ENCODE measurements at places on chromosomes 3 and 15. TPM values are rescaled to one million over a fixed set of nuclear protein-coding genes. Genes with fewer than 3 reads are reported as not detected.

- ATAC-seq = peak; percentile 82
Observed at GRCh38 chr3:51974963-51975851, at the start of gene ABHD14A. TSS of gene ABHD14A (plus strand) at chr3:51975064. CDS start at chr3:51975136, 72 bp downstream.

DNA sequence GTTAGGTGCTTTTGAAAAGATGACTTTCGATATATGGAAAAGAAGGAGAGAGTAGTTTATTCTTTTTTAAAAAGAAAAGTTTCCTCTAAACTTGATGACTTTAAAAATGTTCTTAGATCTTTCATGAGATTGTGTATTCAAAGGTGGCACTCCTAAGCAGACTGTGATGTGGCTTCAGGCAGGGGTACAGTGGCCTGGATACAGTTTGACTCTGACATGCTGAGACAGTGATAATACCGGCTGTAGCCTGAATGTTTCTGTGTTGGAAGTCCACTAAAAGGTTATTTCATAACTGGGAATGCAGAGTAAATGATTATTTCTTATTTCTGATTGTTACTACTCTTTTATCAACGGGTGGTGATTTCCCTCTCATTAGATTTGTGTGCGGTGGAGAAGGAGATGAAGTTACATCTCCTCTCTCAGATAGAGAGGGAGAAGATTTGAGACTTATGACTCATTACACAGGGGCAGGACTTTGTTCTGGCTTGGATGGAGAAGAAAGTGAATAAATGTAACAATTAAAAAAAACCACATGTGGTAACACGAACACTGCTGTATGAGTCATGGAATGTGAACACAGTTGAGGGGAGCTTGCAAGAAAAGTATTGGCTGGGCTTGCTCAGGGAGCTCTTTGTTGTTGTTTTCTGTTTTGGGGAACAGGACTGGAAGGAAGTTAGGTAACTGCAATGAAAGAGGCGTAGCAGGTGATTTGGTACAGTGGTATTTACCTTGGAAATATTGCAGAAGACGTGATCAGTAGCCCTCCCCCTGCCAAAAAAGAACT, 21.6 kb downstream of the SPTSSB start:
- ATAC-seq = peak; percentile 87

DNA sequence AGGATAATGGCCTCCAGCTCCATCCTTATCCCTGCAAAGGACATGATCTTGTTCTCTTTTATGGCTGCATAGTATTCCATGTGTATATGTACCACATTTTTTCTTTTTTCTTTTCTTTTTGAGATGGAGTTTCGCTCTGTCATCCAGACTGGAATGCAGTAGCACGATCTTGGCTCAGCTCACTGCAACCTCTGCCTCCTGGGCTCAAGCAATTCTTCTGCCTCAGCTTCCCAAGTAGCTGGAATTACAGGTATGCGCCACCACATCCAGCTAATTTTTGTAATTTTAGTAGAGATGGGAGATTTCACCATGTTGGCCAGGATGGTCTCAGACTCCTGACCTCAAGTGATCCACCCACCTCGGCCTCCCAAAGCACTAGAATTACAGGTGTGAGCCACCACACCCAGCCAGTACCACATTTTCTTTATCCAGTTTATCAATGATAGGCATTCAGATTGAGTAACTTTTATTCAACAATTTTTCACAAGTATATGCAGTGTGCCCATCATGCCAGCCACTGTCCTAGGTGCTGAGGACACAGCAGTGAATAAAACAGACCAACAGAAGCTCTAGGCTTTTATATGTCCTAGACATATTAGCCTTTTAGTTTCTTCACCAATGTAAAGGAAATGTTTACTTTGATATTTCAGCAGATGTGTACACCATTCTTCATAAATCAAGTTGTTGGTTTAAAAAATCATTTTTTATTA, 815.2 kb downstream of the FHIT start:
- no peak for ATAC-seq

DNA sequence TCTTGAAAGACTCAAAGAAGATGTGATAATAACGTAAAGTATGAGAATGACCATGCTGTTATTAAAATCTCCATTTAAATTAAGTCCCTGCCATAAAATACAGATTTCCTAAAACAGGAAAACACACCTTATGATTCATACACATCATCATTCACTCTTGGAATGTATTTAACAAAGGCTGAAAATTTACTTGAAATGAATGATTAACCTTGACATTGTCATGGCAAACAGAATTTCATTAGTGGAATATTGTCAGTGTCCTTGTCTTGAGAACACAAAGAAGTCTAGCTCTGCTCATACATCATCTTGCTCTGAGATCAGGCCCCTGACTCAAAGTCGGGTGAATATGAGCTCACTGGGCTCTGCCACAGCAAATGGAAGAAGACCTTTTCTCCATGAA, 313.9 kb downstream of the FGF12 start:
- no peak for ATAC-seq

DGKG gene
- total RNA-seq = 0.37 TPM

SLC2A2 gene
- not detected for total RNA-seq

Data from activated T-helper 17 cell treated with anti-CD3 and anti-CD28 coated beads, Interleukin-2, amount 50 U/mL, for 72 hours (primary cell).